Smooth muscle cell of the brain vasculature (primary cell): ENCODE measurements at places on chromosomes 6 and 20.

GRCh38 chr20:44681796-44682566 is 30.5 kb upstream of the ADA start:
- no peak for DNase-seq

DNA sequence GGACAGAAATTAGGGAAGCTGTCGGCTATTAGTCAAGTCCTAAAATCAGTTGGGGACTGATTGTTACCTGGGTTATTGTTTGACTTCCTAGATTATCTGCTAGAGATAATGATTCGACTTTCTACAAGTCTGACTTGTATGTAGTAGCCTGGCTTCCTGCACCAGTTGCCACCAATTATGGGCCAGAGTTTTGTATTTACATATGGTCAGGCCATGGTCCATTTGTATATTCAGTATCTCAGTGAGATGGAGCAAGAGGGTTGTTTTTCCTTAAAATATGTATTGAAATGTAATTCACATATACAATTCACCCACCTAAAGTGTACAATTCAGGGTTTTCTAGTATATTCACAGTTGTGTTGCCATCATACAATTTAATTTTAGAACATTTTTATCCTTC is 130.6 kb upstream of the PHACTR3 start:
- no peak for DNase-seq

GRCh38 chr6:46312654-46313053 is 141.9 kb upstream of the ENPP5 start:
- DNase-seq = no peak

- DNase-seq = no peak
Observed at GRCh38 chr6:9112544-9112943, 677.2 kb upstream of the SLC35B3 start.

DNA sequence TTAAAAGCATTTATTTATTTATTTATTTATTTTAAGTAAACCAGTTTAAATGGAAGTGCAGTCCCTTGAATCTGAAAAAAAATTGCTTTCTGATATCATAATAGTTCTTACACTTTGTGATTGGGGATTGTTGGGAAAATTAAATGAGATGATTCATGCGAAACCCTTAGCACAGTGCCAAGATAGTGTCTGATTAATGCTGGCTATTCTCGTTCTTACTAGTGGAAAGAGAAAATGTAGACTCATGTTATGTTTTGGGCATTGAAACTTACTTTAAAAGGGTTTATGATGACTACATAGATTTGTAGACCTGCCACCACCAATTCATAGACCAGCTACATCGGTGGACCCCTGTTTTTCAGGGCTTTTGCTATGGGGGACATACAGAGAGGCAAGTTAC is 229.2 kb upstream of the ZFP64 start:
- no peak for DNase-seq
